ENCODE measurements at places on chromosomes 1 and 21.

DNA sequence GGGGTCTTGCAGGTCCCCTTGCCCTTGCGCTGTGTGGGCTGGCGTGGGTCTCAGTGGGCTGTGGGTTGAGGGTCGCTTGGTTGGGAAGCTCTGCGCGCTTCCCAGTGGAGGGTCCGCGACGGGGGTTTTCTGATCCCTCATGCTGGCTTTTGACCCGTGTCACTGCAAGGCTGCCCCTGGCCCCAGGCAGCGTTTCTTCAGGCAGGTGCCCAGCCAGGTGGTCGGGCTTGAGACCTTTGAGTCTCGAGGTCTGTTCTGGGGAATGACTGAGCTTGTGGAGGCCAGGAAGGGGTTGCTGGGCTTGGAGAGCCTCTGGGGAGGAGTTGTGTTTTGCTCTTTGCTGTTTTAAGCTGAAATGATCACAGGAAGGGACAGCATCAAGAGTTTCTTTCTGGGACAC lies 5.3 kb downstream of the SKI start:
- no peak for DNase-seq

GRCh38 chr1:156134716-156135435 lies 18.5 kb upstream of the SEMA4A start:
- DNase-seq, result no peak

GRCh38 chr1:92713939-92714338 lies 71.0 kb downstream of the EVI5 start:
- DNase-seq, result no peak

DNA sequence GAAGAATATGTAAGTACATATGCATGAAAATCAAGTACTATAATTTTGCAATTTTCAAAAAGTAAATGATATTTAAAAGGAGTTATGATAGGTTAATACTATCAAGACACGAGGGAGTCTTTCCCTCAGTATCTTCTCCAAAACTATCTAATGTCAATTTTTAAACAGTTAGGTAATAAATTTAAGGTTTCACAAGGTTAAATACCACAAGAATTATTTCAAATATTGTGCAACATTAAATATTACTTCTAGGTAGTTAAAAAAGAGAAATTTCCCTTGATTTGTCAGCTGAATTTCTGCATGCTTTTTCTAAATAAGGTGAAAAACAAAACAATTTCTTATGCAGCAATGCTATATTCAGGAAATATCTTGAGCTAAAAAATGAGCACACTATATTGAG lies 3.5 kb downstream of the CFHR5 start:
- DNase-seq, result no peak

DNA sequence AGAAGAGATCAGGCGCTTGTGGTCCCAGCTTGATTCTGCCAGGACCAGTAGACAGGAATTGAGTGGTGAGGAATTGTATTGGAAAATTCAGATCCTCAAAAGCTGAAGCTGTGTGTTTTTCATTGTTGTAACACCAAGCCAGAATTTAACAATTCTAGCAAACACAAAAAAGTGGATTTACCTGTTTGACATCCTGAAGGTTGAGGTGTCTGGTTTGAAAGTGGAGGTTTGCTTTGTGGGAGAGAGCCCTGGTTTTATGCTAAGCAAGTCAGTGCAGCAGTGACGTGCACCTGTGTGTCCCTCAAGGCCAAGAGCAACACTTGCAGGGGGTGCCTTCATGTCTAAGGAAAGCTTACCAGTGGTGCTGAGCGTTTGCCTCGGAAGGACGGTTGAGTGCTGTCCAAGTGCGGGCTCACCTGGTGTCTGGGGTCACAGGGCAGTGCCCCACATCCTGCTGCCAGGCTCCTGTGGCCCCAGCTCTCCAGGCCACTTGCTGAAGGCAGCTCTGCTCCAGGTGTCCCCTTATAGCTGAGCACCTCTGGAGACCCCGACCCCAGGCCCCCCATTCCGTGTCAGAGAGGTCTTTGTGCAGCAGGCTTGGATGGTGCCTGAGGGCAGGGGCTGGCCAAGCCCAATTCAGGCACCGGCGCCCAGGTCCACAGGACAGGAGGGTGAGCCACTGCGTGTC lies 27.7 kb downstream of the PCNT start:
- no peak for DNase-seq

- DNase-seq, result no peak
These were observed 34.7 kb downstream of the RNF11 start for GRCh38 chr1:51270751-51271150.

DNA sequence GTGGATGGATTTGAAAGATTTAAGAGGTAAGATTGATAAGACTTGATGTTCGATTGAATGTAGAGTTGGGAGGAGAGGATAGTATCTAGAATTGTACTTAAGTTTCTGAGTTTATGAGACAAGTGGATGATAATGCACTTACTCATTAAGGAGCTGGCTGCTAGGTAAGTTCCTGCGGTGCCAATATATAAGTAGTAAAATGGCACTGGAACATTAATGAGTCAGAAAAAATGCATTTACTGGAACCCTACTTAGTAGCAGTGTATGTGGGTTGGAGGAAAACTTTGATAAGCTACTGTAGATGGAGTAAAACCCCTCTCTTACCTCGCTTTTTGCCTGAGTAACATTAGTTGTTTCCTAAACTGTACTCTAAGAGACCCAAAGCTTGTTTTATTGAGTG lies 68.2 kb downstream of the ZFYVE9 start:
- no peak for DNase-seq

GRCh38 chr1:237542525-237543418 lies 347.9 kb downstream of the ZP4 start:
- DNase-seq, result no peak

GRCh38 chr1:86377341-86377740 lies 18.8 kb downstream of the ODF2L start:
- DNase-seq, result no peak

GRCh38 chr1:42752284-42752683 lies 12.2 kb upstream of the CLDN19 start:
- no peak for DNase-seq

DNA sequence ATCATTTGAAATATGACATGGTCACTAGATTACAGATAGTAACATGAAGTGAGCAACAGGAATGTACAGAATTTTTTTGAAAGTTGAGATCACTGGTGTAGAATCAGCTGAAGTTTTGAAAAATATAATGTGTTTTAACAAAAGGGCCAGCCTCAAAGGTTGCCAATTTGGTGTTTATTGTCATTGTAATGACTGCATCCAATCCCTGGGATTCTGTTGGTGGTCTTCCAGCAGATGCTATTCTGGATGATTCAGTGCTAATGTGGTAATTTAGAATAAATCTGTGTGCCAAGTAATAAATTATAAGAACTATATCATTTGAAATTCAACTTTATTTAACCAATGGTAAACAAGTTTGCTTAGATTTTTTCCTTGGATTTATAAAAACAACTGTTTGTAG lies 436.4 kb upstream of the PKN2 start:
- no peak for DNase-seq

- DNase-seq, result no peak
These were observed 15.0 kb downstream of the BATF3 start for GRCh38 chr1:212684521-212685090.

Data from stimulated activated CD4-positive, alpha-beta T cell treated with anti-CD3 and anti-CD28 coated beads, Interleukin-4, amount 100 ng/mL, for 1 hour (primary cell).